Stimulated activated CD4-positive, alpha-beta T cell treated with anti-CD3 and anti-CD28 coated beads, Interleukin-4, amount 100 ng/mL, for 1 hour (primary cell): ENCODE measurements at places on chromosomes 13 and 19.
A peak's percentile ranks its signal among the peaks of the same experiment; 100 is the strongest.

DNA sequence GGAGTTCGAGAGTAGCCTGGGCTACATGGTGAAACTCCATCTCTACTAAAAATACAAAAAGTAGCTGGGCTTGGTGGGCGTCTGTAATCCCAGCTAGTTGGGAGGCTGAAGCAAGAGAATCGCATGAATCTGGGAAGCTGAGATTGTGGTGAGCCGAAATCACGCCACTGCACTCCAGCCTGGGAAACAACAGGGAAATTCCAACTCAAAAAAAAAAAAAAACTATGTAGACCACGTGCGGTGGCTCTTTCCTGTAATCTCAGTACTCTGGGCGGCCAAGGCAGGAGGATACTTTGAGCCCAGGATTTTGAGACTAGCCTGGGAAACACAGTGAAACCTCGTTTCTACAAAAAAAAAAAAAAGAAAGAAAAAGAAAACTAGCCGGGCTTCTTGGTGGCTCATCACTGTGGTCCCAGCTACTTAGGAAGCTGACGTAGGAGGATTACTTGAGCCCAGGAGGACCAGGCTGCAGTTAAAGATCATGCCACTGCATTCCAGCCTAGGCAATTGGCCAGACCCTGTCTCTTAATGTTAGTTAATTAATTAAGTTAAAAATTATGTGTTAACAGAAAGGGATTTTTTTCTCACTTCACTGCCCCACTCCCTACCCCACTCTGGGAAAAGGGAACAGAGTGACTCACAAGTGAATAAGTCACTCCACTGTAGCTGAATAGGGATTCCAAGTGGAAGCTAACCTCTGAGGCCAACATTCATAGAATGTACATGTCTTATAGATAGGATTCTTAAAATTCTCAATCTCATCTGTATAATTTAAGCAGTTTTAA lies 2.2 kb downstream of the ZNF83 start:
- DNase-seq, result no peak

GRCh38 chr19:38298821-38299680 lies 5.0 kb upstream of the C19orf33 start:
- DNase-seq, result no peak

- DNase-seq, result peak; percentile 71
Observed at GRCh38 chr19:35114353-35115176, 1.1 kb upstream of the FXYD3 start.

DNA sequence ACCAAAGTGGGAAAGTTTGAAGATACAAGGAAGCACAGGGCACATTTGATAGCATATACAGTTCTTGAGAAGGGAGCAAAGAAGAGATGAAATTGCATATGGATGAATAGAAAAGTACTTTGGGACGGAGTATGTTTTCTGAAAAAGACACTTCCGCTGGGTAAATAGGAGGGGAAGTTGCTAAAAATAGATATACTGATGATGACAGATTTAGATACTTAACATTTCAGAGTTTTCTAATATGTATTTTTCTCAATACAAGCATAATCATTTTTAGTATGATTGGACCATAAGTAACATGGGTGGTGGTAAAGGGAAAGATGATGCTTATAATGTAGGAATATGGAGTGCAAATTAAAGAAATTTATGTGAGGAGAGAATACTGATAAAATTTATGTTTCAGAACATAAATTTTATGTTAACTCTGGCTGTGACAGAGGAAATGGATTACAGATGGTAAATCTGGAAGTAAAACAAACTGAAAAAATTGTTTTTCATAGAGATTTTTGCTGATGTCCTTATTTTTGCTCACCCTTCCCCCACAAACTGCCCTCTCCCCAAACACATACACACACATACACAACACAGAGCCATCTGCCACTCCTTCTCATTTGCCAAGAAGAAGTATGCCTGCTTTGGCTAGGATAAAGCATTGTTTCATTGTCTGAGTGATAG lies 583.9 kb upstream of the MIR17HG start:
- DNase-seq, result no peak
